Fibroblast of pulmonary artery (primary cell): ENCODE measurements at places on chromosomes 2 and 18.

DNA sequence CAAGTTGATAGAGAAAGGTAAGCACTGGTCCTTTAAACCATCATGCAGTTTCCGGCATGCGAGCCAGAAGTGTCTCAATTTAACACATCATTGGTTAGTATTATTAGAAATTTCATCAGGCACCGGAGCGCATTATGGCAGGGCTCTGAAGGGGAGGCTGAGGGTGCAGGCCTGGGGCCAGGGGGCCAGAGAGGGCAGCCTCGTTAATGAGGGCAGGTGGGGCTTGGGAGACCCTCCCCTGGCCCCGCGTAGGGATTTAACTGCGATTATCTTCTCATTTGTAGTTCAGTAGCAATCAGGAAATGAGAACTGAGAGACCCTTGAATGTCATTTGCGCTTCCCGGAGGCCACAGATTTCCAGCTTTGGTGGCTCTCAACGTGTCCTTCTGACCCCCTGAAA is 246.4 kb downstream of the KLHL29 start:
- DNase-seq = no peak

GRCh38 chr2:230658877-230659652 is 53.6 kb upstream of the CAB39 start:
- DNase-seq = no peak

DNA sequence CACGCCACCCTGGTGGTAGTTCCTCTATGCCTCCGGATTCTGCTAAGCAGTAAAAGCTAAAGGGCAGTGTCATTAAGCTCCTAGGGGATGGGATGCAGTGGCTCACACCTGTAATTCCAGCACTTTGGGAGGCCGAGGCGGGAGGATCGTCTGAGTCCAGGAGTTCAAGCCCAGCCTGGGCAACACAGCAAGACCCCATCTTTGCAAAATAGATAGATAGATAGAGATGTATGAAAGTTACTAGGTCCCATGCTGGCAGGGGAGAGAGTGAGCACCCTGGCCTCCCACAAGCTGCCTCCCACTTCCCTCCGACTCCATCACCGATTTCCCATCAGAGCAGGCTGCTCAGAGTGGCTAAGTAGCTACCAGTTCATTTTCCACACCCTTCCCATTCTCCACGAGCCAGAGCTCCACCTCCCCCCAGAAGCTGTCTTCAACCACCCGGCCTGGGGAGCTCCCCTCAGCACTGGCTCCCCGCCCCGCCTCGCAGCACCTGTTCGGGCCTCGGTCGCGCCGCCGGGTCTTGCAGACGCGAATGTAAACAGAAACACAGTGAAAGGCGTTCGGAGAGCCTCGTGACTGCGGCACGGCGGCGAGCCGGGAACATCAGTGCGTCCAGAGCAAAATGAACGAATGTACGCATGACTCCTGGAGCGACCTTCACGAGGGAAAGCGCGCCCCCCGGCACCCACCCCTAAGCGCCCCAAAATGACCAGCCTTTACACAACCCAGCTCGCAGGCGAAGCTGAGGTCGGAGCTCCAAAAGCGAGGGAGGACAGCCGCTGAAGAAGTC is 598 bp upstream of the CEP68 start:
- no peak for DNase-seq

GRCh38 chr18:46338766-46339165 is 234.6 kb downstream of the HAUS1 start:
- no peak for DNase-seq
